Kidney capillary endothelial cell (primary cell): ENCODE measurements at places on chromosomes 3 and 15.

DNA sequence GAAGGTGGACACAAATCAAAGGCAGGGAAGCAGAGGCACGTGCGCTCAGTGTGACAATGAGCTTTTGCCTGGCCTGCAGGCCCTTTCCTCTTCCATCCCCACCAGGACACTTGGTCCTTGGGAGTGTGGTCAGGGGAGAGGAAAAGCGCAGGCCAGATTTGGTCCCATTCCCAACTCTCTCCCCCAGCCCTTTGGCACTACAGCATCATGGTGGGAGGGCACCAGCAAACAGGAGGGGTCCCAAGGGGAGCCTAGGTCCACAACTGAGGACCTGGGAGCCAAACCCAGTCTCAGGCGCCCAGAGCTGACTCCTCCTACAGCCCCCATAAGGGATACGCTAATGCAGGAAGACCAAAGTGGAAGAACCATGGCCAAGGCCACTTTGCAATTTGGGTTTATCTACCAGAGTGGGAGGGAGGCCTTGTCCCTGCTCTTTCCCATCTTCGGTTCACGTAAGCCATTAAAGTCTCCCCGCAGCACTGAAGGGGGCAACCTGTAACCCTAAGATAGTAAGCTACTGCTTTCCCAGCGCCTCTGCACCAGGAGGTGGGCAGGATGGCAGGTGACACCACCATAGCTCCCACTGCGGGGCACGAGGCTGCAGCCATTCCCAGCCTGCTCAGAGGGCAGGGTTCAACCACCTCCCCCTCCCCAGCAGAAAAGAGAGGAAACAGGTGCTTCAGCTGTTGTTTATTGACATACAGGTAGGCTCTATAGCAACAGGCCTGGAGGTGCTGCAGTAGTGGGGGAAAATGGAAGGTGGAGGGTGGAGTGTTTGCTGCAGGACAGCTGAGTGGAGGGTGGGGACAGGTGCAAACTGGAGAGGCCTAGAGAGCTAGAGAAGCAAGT is 993 bp upstream of the GRAMD2A start:
- DNase-seq, result no peak

- no peak for DNase-seq
These were observed 186.5 kb upstream of the PEX5L start for GRCh38 chr3:180223268-180223667.

DNA sequence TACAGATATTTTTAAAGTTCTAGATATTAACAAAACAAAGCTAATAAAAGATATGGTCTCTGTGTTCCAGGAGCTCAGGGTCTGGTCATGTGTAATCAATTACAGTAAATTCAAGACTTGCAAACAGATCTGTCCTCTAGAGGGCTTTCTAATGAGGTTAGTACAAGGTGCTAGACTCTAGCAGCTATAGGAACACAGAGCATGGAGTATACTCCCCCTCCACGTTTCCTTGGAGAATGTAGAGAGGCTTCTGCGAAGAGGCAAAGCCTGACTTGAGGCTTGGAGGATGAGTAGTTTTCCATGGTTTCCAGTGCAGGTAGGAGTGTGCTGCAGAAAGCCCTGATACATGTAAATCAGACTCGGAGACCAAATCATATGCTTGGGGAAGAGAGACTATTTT is 32.7 kb upstream of the DLG1 start:
- no peak for DNase-seq

GRCh38 chr3:183906234-183906921 is 21.7 kb upstream of the PARL start:
- no peak for DNase-seq

GRCh38 chr3:36597422-36597821 is 166.9 kb downstream of the DCLK3 start:
- no peak for DNase-seq

DNA sequence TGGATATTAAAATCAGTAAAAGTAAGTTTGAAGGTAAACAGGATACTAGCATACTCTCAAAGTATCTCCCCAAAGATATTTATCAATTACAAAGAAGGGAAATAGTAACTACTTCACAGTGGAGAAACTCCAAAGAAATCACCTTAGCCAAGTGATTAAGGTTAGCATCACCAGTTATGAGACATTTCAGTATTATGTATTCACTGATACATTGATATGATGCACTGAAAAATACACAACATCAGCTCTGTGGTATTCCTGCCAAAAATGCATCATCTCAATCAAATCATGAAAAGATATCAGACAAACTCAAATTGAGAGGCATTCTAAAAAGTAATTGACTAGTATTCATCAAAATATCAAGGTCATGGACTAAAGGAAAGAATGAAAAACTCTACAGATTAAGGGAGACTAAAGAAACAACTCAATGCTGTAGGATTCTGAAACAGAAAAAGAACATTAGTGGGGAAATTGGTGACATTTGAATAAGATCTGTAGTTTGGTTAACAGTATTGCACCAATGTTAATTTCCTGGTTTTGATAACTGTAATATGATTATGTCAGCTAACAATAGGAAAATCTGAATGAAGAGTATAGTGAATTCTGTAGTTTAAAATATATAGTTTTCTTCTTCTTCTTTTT is 215.4 kb downstream of the UACA start:
- no peak for DNase-seq

DNA sequence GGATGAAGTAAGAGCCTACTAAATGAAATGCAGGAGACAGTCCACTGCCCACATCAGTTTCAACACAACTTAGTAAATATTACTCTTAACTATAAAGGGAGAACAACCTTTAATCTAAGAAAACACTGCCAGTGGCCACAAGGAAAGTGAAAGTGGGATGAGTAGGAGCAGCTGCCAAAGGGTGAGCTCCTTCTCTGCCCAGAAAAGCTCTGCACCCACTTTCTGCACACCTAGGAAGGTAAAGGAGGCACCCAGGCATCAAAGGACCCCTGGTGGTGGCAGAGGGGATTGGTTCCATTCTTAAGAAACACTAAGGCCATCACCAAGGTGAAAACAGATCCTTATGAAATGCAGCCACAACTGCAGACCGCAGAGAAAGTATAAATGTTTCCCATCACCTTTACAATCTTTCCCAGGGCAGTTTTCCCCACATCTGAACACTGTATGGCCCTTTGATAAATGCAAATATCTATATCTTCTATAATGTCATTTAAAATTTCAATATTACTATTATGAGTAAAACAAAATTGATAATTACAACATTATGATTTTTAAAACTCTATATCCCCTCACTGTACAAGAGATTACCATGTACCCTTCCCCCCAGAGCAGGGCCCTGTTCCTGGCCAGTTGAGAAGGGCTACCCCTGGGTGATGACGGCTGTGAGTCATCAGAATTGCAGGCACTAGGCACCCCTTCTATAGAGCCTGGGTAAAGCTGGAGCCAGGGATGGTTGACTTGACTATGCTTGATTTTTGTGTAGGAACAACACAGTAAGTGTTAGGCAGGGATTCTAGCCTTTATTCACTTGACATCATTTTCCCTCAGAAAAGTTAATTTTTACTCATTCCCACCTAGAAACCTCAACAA is 92.0 kb downstream of the SNRK start:
- no peak for DNase-seq

DNA sequence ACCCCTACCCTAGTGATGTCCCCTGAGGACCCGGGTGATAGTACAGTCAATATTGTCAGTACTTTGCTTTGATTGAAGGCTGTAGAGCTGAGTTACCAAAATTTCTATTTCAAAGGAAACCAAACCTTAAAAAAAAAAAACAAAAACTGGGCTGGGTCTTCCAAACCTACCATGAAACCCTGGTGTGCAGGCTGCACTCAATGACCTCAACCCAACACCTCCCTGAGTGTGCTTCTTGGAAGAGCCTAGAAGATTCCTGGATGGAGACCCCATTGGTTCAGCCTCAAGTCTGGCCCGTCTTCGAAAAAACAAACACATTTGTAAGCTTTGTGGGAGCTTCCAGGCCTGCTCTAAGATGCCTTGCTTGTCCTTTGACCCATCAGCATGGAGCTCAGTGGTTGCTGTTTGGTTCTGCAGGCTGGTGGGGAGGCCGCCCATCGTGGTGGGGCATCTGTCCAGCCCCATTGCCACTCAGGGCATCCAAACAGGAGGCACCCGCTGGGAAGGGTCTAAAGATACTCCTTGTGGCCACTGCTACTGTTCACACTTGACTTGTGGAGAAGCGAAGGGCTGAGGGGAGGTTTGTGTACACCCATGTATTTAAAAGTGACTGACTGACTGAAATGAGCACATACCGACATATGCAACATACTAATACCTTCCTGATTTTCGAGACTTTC is 32.2 kb downstream of the CRTAP start:
- DNase-seq, result no peak

DNA sequence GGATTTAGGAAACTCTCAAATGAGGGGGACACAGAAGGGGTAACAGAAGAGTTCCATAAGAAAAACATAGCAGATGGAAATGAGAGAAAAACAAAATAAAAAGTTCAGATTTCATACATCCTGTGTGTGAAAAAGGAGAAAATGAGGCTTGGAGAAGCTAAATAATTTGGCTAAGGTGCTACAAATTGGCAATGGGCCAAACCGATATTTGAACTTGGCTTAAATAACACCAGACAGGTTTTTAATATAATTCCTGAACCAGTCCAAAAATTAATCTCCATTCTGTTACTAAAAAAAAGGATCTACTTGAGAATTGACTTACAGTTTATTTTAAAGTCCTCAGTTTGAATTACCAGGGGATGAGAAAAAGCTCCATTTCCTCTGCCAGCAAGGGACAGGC is 342.9 kb upstream of the DPH6 start:
- DNase-seq, result no peak

DNA sequence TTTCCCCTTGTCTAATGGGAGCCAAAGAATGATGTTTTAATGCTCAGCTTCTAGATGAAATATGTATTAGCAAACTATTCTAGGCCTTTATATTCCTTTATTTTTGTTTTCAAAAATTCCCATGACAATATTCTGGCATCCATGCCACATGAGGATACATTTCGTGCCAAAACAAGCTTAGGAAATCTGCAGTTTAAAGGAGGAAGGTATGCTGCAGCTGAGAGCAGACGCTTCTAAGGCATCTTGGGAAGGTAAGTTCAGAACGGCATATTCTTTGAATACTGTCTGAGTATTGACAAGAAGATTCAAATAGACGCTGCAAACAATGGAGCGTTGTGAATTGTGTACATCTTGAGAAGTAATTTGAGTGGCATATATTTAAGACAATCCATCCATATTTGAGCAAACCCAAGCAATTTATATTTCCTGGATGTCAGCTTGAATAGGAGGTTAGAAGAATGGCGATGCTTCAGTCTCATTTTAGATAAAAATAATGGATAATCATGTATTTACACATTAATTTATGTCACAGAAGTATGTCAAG is 158.6 kb downstream of the RAP2B start:
- no peak for DNase-seq

GRCh38 chr15:48031466-48031865 is 89.3 kb upstream of the SLC24A5 start:
- DNase-seq, result no peak

GRCh38 chr15:81887912-81888311 is 157.9 kb downstream of the MEX3B start:
- peak; percentile 8 for DNase-seq

GRCh38 chr15:31252171-31252785 is 74.4 kb upstream of the KLF13 start:
- no peak for DNase-seq

- no peak for DNase-seq
These were observed 482.0 kb upstream of the SUCLG2 start for GRCh38 chr3:68136411-68136810.

- DNase-seq, result peak; percentile 66
These were observed 116.1 kb downstream of the ANP32A start for GRCh38 chr15:68704496-68705021.

DNA sequence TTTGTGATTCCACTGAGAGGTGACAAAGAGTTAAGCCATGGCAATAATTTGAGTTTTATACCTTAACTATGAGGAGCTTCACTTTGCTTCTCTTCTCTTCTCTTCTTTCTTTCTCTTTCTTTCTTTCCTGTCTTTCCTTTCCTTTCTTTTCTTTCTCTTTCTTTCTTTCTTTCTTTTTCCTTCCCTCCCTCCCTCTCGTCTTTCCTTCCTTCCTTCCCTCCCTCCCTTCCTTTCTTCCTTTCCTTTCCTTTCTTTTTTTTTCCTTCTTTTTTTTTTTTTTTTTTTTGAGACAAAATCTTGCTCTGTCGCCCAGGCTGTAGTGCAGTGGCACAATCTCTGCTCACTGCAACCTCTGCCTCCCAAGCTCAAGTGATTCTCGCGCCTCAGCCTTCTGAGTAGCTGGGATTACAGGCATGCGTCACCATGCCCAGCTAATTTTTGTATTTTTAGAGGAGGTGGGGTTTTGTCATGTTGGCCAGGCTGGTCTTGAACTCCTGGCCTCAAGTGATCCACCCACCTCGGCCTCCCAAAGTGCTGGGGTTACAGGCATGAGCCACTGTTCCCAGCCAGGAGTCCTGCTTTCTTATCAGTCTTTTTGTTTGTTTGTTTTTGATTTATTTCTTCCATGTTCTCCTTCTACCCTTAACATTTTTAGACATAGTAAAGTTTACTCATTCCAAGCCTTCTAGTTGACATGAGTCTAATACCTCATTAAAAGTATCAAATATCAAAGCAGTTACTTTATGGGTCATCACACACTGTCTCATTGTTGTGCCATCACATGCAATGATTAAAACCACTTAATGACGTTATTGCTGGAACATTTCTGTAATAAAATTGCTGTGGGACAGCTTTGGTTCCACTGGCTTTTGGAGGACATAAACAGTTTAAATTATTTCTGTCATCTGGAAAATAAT is 29.9 kb downstream of the SLC49A4 start:
- no peak for DNase-seq

GRCh38 chr3:48739617-48739954 is 22.6 kb upstream of the IP6K2 start:
- DNase-seq, result no peak

GRCh38 chr15:92636908-92637481 is 18.6 kb downstream of the FAM174B start:
- DNase-seq, result no peak

- DNase-seq, result no peak
These were observed 7.3 kb upstream of the CCDC13 start for GRCh38 chr3:42780398-42780797.

DNA sequence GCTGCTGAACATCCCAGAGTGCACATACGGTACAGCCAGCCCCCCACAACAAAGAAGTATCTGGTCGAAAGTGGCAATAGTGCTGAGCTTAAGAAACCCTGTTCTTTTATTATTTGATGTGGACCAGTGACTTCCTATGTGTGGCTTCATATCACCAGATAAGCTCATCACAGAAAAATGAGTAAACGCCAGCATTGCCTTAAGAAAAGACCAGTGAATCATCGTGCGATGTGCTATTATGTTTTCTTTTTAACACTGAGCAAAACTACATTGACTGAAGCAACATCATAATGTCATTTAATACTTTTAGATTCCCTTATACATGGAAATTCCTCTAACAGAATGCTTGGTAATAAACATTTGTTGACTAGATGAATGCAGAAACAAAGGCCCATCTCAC is 45.2 kb upstream of the ARRDC4 start:
- DNase-seq, result no peak

GRCh38 chr3:58946875-58947274 is 103.0 kb downstream of the CFAP20DC start:
- no peak for DNase-seq

GRCh38 chr3:130843441-130843840 is 50.4 kb upstream of the ATP2C1 start:
- no peak for DNase-seq

- DNase-seq, result no peak
These were observed 81.1 kb downstream of the CCK start for GRCh38 chr3:42184651-42185443.
